ENCODE measurements at places on chromosomes 6 and 20.
A peak's percentile ranks its signal among the peaks of the same experiment; 100 is the strongest.

DNA sequence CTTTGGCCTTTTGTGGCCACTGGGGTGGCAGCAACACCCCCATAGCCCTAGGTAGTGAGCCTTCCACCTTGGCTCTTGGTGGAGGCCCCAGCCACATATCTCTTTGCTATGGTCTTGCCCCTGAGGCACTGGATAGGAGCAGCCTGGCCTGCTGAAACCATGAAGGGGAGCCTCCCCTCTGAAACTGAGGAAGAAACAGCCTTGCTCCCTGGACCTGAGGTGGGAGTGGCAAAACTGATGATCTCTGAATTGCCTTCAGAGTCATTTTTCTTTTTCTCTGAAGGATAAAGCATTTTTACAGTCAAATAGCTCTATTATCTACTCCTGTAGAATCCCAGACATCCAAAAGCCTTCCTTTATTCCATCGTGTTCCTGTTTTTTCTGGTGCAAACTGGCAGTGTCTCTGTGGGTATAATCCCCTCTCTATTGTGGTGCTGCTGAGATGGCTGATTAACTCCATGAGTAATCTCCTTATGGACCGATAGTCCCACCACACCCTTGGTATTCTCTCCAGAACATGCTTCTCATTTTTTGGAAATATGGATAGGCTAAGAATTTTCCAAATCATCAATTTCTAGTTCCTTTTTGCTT is 22.0 kb upstream of the PRSS35 start:
- DNase-seq: no peak

DNA sequence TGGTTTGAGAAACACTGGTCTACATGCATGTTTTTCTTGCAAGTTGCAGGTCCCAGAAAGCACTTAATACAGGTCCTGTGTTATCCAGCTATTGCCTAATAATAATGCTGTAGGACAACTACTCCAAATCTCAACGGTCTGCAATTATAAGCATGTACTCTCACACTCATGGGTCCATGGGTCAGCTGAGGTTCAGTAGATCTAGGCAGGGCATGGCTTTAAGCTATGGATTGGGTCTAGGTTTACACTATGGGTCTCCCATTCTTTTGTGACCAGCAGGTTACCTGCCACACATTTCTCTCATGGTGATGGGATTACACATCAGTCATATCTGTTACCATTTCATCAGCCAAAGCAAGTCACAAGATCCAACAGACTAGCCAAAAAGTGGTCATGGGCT is 13.9 kb downstream of the ISM1 start:
- DNase-seq: no peak

DNA sequence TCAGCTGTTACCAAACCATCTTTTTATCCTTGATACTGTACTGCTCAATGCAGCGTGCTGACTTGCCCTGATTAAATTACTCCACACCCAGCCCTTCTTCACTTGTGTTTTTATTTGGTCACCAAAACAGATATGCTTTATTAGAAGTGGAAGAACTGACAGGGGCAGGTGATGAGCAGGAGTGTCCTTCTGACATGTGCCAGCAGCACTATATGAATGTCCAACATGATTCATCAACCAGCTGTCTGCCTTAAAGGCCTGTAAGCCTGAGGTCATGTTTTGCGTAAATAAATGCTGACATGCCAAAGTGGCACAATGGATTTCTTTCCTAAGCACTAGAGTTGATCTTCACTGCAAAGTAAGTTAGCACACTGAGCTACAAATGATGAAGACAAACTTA is 15.4 kb downstream of the POPDC3 start:
- peak; percentile 37 for DNase-seq

DNA sequence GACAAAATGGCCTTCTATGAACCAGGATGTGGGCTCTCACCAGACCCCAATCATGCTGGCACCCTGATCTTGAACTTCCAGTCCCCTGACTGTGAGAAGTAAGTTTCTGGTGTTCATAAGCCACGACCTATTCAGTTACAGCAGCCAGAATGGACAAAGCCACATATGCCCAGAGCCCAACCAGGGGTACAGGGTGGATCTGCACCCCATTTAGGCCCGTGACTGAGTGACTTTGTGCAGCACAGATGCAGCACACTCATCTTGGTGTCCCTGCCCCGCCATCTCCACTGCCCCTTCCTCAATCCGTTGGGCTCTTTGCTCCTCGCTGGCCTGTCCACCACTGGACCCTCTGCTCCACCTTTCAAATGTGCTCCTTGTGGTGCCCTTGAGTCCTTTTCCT is 205.6 kb downstream of the QKI start:
- no peak for DNase-seq

DNA sequence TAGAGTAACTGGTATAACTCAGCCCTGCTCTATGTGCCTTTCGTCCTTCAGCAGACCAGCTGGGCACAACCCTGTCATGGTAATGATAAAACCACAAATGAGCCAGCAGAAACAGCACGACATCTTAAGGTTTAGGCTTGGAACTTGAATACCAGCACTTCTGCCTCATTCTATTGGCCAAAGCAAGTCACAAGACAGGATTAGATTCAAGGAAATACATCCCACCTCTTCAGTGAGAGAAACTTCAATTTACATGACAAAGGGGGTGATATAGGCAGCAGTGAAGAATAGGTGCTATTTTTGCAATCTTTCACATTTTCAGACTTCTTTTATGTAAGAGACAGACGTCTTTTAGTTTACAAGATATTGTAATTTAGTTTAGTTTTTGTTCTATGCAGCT is 69.8 kb upstream of the SLC35F1 start:
- no peak for DNase-seq

DNA sequence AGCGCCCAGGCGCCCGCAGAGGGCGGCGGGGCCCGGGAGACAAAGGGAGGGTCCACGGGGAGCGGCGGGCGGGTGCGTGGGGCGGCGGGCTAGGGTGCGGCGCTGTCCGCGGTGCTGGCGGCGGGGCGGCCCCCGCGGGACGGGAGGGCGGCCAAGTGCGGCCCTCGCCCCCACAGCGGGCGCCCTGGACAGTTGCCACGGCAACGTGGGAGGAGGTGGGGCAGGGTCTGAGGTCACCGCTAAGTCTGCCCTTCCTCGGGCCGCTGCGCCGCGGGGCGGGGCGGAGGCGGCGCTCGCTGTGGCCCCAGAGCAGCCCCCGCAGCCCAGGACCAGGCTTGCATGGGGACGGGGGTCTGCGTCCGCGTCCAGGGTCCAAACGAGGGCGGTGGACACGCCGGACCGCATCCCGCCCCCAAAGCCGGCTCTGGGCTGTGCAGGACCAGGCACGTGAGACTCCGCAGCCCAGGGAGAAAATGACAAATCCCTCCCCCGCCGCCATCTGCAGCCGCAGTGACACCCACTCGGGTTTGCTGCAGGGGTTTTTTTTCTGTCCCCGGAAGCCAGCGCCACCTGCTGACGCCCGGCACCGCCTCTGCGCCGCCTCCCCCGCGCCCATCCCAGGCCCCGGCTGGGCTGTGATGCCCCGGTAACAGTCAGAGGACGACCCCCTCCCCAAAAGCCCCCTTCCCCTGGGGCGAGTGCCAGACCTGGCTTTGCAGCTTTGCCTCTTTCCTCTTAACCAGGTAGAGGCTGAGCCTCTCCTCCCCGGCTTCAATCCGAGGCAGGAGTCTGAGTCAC is 36.8 kb downstream of the YTHDF1 start:
- no peak for DNase-seq

GRCh38 chr6:90374201-90374600 is 77.6 kb upstream of the BACH2 start:
- no peak for DNase-seq

- no peak for DNase-seq
Observed at GRCh38 chr6:163408352-163408991, 6.0 kb upstream of the QKI start.

DNA sequence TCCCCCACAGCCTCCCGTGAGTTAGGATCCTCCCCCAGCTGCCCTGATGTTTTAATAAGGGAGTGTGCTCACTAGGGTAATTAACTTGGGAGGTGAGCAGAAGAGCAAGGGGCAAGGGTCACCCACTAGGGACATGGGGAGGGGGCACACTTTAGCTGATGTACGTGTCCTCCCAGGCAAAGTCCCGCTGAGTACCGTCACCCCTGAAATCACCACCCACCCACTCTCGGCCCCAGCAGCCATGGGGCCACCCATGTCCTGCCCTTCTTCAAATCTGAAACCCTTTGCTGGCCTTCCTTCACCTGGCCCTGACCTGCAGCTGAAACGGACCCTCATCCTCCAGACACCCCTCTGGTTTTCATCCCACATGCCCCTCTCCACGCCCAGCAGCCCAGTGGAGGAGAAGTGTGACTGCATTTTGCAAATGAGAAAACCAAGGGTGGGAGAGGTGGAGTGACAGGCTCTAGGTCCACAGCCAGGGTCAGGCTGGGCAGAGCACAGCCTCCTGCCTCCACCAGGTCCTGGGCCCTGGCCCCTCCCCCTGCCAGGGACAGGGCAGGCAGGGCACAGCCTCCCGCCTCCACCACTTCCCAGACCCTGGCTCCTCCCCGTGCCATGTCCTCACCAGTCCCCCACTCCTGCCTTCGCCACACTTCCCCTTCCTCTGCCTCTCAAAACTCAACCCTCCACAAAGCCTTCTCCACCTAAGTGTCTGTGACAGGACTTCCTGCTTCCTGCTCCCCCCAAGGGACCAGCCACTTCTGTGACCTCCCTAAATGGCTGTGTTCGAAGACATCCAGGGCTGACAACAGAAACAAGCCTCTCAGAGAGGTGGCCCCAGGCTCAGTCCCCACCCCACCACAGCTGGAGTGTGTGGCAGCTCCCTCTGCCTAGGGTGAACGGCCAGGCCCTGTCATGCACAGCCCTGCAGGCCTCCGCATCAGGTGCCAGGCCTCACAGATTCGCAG is 15.1 kb downstream of the ACSS1 start:
- DNase-seq: no peak

- no peak for DNase-seq
Observed at GRCh38 chr6:3940703-3941102, 91.5 kb downstream of the FAM50B start.

DNA sequence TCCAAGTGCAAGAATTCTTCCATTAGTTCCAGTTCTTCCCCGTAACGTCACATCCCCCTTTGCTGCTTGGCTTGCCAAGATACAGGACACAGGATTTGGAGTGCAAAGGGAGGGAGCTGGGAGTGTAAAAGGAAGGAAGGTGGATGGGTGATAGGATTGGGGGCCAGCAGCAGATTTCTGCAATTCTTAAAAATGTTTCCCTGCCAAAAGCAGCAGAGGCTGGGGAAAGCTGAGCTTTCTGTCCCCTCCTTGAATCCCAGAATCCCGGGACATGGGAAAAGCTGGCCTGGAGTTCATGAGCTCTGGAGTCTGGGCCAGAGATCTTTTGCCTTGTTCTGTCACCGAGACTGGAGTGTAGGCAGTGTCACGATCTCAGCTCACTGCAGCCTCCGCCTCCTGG is 60.0 kb upstream of the EPB41L1 start:
- peak; percentile 48 for DNase-seq

DNA sequence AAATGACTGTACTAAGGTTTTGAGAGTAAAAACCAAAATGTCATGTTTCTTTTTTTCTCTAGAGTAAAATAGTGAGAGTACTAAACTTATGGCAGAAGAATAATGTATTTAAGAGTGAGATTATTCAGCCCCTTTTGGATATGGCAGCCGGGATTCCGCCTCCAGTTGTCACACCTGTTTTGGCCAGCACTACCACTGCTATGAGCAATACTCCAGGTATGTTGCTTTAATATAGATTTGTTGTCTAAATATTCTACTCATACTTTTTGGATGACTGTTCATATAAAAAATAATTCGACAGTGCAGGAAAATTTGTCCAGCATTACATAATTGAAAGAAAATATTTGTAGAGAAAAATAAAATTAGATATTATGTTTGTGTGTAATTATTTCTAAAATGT is 59.5 kb downstream of the SCAF8 start:
- no peak for DNase-seq

- DNase-seq: no peak
Observed at GRCh38 chr6:158568549-158568948, 8.7 kb downstream of the TMEM181 start.

DNA sequence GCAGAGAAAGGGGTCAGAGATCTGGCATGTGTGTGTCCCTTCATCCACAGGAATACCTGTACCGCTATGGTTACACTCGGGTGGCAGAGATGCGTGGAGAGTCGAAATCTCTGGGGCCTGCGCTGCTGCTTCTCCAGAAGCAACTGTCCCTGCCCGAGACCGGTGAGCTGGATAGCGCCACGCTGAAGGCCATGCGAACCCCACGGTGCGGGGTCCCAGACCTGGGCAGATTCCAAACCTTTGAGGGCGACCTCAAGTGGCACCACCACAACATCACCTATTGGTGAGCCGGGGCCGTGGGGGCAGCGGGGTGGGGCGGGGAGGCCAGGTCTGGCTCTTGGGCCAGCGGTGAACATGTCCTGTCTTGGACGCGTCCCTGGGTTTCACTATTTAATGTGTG is 1.1 kb downstream of the MMP9 start:
- DNase-seq: no peak

DNA sequence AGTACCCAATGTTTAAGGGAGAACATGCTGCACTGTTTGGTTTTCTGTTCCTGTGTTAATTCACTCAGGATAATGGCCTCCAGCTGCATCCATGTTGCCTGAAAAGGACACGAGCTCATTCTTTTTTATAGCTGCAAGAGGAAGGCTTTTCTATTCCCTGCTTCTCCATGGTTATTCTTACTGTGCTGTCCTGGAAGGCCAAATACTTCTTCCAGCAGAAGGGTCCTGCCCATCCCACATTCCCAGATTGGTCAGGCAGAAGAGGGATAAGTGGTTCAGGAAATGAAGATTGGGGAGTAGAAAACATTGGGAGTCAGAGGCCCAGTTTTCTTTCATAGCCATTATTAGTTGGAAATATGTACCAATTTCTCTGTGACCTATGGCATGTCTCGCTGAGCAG is 122.4 kb downstream of the TCP11 start:
- DNase-seq: no peak

DNA sequence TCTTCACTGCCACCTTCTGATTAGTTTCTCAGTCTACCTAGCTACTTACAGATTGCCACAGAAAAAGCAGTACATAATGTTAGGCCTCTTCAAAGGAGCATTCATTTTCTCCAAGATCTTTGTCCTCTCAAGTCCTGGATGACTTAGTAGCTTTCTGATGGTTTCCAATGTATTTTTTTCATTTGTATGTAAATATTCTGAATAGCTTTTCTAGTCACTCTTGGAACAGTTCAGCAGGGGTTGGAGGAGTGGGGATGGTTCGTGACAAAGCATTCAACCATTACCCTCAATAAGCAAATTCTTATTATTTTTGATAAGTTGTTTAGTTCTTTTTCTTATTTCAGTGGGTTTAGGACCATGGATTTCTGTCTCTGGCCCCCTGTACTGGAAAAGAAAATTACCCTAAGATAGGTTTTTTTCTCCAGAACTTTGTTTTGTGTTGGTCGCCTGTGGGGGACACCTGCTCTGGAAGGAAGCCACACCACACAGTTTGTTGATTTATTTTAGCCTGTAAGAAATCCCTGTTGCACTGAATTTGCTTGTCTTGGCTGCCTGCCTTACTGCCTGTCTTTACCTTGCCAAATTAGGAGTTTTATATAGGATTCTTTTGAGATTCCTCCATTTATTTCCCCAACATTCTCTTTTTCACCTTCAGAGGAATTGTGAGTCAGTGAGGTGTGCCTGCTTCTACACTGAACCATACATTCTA is 247.9 kb downstream of the RFPL4B start:
- DNase-seq: peak; percentile 43

GRCh38 chr20:21183722-21184121 is 57.8 kb downstream of the KIZ start:
- peak; percentile 44 for DNase-seq
